ENCODE measurements at places on chromosomes 5 and 9.

- no peak for DNase-seq
These were observed 486.7 kb downstream of the RAB3C start for GRCh38 chr5:59069438-59070079.

GRCh38 chr9:120100595-120100994 lies 479.4 kb downstream of the CDK5RAP2 start:
- DNase-seq = no peak

DNA sequence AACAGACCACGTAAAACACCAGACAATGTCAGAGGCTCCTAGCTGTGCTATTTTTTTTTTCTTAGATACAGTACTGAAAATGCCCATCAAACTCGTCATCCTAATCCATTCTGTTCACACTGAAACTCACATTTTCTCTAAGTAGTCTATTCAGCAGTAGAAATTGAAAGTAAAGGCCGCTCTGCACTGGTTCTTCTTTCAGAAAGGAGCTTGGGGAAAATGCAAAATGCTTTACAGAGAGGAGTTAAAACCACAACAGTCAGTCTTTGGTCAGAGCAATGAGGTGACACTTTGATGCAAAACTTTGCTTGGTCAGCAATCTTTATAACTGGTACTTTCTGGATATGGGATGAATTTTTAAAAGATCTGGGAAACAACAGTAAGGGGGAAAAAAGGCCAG lies 43.8 kb upstream of the SUSD1 start:
- peak; percentile 32 for DNase-seq

DNA sequence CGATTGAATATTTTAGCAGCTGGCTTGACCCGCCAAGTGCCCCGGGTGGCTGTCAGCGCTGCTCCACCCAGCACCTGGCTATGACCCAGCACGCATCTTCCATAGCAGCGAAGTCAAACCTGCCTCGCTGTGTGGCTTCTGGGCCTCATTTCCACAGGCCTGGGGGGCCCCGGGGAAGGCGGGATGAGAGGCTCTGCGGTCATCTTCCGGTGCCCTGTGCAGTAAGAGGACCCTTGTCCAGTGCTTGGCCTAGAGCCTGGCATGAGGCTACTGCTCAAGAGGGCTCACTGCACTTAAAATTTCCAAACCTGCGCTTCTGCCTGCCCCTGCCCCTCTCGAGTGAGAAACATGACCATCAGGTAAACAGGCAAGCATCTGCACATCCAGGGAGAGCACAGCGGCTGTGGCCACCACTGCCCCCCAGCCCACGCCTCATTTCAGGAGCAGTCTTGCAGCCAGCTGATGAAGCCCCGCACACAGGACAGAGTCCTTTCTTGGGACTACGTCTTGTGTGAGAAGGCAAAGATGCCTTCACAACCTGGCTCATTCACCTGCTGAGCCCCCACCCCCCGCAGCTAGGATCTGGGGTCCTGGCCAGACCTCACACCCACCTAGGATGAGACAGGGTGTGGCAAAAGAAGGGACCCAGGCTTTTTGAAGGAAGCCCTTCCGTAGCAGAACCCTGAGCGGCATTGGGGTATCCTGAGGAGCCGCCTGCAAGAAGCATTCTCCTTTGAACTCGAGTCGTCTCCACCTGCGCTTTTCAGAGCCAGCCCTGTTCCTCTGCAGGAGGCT lies 69.5 kb upstream of the UNC5A start:
- no peak for DNase-seq

- DNase-seq = no peak
These were observed 130.7 kb upstream of the MINAR2 start for GRCh38 chr5:129617206-129617605.

DNA sequence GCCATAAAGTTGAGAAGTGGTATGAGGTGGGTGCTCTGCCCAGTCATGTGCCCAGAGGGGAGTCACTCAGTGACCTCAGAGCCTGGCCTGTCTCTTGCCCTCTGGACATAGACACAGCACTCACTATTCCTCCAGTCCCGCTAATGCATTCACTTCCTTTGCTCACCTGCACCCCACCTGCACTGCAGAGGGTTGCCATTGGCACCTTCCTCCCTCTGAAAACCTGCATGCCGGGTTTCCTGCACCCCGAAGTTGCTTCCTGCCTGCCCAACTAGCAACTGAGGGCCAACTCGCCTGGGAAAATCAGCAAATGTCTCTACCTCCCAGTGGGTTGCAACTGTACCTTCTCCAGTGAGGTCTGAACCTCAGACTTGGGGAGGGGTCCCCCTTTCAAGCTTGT lies 48.1 kb upstream of the SPTLC1 start:
- DNase-seq = no peak

- DNase-seq = peak; percentile 66
These were observed 293.5 kb downstream of the HINT1 start for GRCh38 chr5:130871346-130872086.

DNA sequence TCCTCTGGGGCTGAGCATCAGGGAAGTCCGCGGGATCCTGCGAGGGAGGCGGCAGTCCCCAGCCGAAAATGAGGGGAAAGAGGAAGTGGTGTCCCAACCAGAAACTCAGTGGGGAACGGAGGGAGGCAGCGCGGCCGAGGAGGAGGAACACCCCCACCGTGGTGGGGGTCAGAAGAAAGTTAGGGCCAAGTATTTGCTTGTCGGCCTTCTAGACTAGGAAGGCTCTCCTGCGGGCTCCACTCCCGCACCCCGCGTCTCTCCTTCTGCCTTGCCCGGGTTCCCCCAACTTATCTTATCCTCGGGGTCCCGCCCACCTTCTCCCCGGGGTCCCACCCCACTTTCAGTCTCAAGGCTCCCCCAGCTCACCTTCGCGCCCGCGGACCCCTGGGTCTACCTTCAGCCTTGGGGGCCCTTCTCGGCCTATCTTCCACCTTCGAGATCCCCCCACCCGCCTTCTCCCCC lies 557 bp upstream of the PHF2 start:
- DNase-seq = peak; percentile 65

DNA sequence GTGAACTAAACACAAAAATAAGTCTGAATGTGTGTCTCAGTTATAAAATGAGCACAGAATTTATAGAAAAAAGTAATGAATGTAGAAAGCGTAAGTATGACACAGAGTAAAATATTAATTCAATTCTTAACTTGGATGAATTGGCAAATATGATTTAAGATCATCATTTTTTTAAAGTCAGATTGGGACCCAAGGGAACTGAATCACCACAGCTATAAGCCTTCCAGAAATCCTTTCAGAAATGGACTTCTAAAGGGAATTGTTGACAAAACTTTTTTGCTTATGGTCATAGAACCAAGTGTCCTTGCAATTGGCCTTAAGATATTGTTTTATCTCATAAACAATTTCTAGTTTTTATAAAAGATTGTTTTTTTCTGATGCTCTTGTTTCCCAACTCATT lies 495.1 kb upstream of the DAB2 start:
- DNase-seq = no peak

DNA sequence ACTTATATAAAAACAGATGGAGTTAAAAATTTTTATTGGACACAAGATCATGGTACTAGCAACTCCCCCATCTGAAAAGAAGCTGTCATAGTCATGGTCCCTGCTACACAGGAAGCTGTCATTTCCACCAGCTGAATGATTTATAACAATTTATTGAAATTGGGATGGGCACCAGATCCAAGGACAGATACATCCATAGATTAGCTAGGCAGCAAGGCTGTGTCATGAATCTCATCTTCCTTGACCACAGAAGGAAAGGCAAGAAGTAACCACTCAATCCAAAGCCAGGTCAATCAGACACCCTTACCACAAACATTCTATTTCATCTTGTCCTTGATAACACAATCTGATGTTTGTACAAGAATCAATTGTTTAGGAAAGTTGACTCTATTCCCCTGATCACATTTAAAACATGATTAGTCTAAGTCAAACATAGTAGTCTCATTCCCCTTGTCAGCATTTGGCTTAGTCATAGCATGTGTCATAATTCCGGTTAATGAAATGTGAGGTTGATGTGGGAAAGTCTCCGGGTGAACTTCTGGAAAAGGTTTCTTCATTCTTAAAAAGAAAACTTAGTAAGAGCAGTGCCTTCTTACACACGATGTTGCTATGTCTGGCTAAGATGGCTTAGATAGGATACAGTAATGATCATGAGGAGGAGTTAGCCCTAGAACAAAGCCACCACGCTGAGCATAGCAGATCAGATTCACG lies 462.6 kb upstream of the PAPPA start:
- DNase-seq = no peak

DNA sequence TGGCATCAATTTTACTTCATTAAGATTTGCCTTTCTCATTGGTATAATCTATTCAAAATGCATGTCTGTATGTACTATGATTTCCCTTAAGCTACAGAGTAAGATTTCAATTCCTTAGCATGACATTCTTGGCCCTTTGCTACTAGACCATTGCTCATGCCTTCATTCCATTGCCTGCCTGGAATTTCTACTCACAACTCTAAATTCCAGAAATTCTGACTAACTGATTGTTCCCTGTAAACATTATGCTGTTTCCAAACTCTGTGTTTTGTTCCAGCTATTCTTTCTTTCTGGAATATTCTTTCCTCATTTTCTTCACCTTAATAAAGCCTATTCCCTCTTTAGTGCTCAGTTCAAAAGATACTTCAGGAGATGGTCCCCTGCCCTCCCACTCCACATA lies 568.8 kb upstream of the SEMA6A start:
- no peak for DNase-seq

DNA sequence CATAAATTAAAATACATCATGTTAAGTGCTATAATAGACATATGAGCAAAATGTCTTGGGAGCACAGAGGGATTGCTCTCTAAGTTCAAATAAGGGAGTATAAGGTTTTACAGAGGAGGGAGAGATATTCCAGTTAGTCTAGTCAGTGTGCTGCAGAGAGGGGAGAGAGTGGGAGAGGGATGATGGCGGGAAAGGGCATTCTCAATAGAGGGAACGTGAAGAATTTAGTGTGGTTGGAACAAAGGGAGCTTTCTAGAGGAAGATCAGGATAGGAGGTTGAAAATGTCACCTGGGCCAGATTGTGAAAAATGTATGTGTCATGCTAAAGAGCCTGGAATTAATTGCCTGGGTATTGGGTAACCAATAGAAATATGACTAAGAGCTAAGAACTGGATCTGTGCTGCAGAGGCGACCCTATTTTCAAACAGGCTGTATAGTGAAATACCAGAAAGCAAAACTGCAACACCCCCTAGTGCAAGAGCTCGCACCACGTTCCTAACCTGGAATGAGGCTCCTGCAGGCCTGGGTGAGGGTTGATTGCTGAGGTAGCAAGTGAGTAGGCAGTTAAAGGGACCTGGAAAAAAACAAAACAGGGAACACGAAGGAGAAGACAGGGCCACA lies 791.8 kb upstream of the C9orf72 start:
- no peak for DNase-seq

- no peak for DNase-seq
These were observed 463.7 kb downstream of the TMEM232 start for GRCh38 chr5:110262749-110263148.

DNA sequence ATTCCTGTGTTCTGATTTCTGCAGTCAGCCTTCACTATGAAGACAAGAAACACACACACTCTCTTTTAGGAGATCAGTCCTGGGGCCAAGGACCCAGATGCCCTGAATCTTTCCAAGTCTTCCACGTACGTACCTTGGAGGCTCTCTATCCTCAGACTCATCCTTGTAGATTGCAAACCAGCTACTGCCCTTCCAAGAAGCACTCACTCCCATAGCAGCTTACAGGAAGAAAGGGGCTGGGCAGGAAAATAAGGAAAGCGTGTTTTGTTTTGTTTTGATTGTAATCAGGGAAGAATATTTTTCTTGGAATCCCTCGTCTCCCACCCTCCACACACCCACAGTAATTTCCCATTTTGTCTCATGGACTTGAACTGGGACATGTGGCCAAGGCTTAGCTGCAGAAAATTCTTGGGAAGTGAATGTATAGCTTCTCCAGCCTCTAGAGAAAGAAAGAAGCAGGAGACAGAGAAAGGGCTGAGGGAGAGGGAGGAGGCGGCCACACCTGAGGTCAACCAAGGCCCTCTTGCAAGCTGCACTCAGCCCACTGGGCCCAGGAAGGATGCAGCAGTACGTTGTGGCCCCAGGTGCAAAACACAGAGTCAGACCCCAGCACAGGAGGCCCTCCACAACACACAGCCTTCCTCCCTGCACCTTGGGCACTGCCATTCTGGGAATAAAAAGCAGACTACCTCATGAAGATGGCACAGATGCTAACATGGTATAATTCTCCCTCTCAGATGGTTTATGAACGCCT lies 29.9 kb downstream of the IRX2 start:
- no peak for DNase-seq

DNA sequence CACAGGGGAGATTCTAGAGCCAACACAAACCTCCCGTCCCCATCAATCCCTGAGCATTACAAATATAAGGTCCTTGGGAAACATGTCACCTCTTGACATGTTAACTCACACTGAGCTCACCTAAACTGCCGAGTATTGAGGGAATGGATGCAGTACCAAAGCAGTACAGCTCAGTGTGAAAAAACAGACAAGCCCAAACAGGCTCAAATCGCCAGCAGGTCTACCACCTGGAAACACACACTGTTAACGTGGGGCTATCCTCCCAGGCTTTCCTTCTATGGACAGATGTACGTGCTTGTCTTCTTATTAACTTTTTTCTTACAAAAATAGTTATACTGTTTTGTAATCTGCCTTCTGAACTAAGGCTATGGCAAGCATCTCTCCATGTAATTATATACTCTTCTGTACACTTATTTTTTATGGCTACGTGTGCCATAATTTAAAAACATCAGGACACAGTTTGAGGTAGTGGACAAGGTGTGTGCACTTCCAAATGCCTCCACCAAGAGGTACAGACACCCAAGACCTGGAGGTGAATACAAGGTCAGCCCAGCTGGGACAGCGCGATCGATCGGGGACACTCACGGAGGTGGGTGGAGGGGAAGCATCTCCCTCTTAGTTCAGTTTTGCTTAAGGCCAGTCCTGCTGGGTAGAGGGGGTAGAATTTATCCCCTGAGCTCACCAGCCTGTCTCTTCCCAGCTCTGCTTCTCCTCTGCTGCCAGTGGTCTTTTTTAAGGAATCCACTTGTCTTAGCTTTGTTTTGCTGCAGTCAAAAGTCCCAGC lies 76.5 kb downstream of the DAP start:
- no peak for DNase-seq

DNA sequence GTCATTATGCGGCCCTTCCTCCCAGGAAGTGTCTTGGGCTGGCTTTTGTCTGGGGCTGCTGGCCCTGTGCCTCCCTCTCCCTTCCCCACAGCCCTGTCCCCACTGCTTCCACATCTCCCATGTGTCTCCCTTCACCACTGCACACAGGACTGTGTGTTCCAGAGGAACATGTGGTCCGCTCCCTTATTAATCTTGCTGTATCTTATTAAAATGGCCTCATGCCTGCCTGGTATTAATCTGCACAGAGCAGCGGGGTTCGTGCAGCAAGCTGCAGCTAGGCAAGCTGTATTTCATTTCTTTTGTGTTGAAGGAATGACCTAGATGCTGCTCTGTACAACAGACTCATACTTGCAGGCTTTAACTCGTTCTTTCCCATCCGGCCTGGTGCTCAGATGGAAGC lies 130.5 kb downstream of the SPOCK1 start:
- DNase-seq = no peak

DNA sequence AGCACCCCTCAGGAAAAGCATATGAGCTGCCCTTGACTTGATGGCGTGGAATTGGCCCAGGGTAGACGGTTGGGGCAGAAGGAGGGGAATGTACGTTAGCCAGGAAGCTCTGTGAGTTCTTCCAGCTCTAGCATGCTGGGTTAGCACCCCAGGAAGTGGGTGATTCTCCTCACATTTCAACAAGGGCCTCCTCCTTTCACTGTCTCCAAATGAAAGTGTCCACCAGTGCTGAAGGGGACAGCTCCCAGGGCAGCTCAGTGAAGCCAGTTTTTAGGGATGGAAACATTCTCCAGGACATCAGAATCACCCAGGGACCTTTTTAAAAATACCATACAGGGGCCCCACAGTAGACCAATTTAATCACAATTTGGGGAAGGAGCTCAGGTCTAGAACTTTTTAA lies 17.2 kb upstream of the AFAP1L1 start:
- DNase-seq = no peak

GRCh38 chr9:98993570-98993945 lies 49.9 kb downstream of the COL15A1 start:
- DNase-seq = peak; percentile 38

Measured in CD4-positive, alpha-beta T cell treated with Interleukin-10 for 1 hour (primary cell).